ENCODE measurements at places on chromosomes 7 and 10.

GRCh38 chr7:50304129-50304910 is at the start of gene IKZF1:
IKZF1 (plus strand) TSS chr7:50304716; CDS start chr7:50319062, 14,346 bp downstream.
- DNase-seq, result peak; percentile 71

DNA sequence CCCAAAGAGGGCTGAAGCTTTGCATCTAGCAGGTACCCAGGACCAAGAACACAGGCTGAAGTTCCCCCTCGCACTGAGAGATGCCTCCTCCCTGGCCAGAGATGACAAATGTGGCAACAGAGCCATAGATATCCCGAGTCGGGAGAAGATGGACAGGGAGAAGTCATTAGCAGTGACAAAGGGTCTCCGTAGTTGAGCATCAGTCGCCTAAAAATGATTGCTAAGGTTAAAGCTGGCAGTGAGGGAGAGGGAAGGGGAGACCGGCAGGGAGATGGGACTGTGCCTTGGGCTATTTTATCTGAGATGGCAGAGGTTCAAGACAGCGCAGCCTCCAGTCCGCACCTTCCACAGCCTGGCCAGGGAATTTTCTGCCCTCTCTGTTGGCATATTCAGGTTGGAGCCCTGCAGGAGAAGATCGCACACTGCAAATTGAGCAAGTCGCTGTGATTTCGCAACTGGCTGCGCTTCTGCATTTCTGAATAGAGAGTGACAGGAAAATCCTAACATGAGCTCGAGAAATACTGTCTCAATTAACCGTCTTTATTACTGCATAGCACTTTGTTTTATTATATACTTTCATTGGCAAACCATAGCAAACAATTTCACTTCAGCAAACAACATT is 238.9 kb upstream of the GPR26 start:
- no peak for DNase-seq

DNA sequence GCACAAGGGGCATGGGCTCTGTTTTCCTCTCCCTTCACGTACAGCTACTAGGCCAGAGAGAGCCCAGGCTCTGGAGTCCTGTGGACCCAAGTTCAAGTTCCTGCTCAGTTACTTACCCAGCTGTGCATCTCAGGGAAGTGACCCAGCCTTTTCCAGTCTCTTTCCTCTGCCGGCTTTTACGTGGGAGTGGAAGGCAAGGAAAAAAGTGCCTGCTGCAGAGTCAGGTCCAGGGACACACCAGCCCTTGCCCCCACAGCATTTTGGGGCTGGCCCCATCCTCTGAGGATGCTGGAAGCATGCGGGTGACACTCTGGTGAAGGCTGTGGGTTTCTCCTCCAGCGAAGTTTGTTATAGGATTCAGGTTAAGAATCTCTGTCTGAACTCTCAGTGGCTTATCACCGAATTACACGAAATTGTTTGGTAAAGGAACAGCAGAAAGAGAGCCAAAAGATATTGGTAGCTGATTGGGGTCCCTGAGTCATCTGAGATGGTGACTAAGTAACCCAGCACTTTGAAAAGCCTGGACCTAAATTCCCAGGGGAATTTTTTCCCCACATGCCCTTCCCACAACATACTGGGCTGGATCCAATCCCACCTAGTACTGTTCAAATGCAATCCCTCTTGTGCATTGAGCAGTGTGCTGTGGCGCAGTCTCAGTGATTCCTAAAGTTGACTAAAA is 424.3 kb downstream of the RPS24 start:
- DNase-seq, result no peak

DNA sequence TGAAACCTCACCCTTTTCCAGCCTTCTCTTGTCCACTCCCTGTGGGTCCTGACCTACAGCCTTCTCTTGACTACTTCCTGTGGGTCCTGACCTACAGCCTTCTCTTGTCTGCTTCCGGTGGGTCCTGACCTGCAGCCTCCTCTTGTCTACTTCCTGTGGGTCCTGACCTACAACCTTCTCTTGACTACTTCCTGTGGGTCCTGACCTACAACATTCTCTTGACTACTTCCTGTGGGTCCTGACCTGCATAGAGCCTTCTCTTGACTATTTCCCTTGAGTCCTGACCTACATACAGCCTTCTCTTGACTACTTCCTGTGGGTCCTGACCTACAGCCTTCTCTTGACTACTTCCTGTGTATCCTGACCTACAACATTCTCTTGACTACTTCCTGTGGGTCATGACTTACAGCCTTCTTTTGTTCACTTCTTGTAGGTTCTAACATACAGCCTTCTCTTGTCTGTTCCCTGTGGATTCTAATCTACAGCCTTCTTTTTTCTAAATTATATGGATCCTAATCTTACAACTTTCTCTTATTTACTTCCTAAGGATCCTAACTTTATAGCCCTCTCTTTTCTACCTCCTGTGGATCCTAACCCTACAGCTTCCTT is 36.5 kb downstream of the C10orf71 start:
- DNase-seq, result no peak

DNA sequence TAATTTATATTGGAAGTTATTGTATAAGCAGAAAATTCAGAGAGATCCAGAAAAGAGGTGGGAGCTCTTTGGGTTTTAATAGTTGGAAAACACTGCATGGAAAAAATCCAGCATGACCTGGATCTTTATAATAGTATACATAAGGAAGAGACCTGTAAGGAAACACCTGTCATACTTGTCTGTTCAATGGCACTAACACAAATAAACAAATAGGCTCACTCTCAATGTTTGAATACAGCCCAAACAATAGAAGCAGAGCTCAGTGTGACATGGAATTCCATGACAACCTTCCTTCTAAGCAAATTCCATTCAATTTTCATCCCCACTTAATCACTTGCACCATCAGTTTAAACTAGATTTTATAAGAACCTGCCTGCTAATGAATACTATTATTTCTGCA is 31.7 kb downstream of the CISD1 start:
- no peak for DNase-seq

- DNase-seq, result no peak
These were observed 315.5 kb upstream of the NPVF start for GRCh38 chr7:25543798-25544197.

DNA sequence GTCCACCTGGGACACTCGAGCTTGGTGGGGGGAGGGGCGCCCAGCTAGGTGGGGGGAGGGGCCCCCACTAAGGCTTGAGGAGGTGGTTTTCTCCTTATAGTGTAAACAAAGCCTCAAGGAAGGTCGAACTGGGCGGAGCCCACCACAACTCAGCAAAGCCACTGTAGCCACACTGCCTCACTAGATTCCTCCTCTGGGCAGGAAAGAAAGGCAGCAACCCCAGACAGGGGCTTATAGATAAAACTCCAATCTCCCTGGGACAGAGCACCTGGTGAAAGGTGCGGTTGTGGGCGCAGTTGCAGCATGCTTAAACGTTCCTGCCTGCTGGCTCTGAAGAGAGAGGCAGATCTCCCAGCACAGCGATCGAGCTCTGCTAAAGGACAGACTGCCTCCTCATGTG is 133.1 kb downstream of the SNX13 start:
- no peak for DNase-seq

DNA sequence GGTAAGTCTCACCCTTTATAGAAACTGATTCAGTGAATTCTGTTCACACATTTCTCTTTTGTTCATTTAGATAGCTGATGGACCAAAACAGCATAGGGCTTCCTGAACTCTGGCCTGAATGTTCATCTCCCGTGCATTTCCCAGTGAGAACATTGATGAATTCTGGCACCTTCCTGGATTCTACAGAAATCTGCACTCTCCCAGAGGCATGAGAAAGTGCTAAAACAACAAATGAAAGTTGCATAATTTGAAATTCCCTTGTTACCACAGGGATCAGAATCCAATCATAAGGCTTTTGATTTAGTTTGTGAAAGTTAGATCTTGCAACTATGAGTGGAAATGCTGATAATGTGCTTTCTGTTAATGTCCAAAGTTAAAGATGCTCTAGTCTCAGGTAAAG is 29.7 kb upstream of the SCIN start:
- no peak for DNase-seq

GRCh38 chr10:14949291-14949690 is 4.6 kb downstream of the DCLRE1C start:
- no peak for DNase-seq
